ELR (cell line): ENCODE measurements at places on chromosomes 2 and 18.

DNA sequence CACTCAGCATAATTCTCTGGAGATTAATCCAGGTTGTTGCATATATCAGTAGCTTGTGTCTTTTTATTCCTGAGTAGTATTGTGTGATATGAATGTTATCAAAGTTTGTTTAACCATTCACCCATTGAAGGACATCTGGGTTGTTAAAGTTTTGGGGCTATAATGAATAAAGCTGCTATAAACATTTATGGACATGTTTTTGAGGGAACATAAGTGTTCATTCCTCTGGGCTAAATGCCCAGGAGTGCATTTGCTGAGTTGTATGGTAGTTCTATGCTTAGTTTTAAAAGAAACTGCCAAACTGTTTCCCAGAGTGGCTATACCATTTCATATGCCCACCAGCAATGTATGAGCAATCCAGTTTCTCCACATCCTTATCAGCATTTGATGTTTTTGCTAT lies 21.8 kb upstream of the KCNJ13 start:
- DNase-seq, result no peak

- no peak for DNase-seq
These were observed 114.8 kb downstream of the ACAA2 start for GRCh38 chr18:49698525-49699025.

DNA sequence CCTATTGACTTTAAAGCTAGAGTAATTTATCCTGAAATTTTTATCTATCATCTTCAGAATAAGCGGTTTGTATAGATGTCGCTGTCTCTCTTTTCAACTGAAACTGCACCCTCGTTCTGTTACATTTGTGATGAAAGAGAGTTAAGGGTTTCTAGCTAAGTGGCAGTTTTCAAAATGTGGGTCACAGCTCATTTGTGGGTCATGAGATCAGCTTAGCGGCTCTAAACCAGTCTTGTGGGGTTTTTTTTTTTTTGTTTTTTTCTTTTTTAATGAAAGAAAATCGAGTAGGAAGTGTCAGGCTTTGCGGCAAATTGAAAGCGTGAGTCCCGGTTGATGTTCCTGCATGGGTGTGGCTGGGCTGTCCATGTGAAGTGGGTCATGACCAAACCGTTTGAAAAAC lies 31.2 kb downstream of the SALL3 start:
- DNase-seq, result no peak

GRCh38 chr2:197647961-197648690 lies 27.3 kb downstream of the RFTN2 start:
- no peak for DNase-seq

GRCh38 chr2:42094114-42094513 lies 46.3 kb downstream of the PKDCC start:
- no peak for DNase-seq

DNA sequence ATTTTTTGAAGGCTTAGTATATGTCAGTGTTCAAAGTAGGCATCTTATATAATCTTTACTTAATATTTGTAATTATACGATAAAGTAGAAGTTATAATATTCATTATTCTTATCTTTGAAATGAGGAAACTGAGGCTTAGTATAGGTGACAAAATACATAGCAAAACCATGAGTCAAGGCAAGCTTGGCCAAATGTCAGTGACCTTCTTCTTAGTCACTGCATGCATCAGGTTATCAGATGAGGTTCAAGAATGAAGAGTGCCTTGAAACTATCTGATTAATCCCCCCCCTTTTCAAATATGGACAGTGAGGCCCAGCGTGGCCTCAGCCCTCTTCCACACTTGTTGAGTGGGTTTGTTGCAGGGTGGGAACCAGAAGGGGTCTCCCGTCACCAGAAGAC lies 59.3 kb downstream of the PMAIP1 start:
- peak; percentile 78 for DNase-seq

DNA sequence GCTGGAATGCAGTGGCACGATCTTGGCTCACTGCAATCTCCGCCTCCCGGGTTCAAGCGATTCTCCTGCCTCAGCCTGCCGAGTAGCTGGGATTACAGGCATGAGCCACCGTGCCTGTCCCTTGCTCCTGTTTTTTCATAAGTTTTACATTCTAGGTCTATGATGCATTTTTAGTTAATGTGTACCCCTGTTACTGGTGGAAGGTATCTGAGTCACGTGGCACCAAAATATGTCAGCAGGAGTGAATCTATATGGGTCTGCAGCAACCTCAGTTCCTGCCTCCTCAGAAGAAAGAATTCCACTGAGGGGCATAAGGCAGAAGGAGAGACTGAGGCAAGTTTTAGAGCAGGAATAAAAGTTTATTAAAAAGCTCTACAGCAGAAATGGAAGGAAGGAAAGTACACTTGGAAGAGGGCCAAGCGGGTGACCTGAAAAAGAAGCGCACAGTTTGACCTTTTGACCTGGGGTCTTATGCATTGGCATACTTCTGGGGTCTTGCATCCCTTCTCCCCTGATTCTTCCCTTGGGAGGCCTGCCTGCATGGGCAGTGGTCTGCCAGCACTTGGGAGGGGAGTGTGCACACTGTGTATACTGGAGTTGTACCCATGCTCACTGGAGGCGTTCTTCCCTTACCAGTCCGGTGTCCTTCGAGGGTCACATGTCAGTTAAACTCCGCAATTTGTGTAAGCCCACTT lies 1.1 kb upstream of the MFSD2B start:
- no peak for DNase-seq

DNA sequence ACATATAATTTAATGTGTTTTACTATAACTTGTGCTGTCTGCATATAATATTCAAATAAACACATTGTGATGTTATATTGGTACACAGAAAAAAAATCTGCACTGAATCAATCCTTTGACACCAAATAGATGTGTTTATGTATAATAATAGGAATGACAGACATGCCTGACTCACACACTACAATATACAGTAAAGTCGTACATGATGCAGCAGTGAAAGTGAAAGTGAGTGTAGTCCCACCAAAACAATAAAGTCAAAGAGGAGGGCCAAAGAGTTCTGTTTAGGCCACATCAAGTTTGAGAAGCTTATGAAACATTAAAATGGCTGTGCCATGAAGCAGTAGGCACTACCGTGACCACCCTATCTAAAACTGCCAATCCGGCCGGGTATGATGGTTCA lies 8.2 kb upstream of the RBM44 start:
- peak; percentile 61 for DNase-seq

DNA sequence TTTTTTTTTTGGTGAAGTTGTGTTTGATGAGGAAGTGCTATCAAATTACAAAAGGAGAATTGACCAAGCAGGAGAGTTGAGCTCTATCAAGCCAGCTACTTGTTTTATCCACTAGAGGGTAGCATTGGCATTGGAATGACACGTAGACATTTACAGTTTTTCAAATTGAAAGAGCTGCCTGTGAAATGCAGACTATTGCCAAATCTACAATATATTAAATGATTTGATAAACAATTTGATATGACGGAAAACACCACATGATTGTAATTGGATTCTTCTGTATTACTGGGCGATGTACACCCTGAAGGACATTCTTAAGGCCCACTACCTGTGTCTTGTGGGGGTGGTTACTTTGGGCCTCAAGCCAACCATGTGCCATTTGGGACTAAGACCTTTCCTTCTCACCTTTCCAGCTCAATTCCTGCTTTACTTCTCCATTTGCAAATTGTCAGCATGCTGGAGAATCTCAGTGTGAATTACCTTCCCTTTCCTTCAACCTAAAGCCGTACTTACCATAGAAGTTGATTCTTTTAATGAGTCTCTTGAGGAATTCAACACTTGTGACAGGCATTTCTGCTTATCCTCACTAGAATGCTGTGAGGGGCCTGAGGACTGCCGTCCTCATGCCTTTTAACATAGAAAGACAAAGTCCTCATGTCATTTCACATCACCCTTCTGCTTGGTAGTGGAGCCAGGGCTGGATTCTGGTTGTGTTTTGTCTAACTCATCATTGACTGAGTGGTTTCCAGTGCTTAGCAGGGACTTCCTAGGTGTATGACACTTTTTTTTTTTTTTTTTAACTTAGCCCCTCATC lies 134.8 kb upstream of the THUMPD2 start:
- peak; percentile 84 for DNase-seq
